Amniotic epithelial cell (primary cell): ENCODE measurements at places on chromosomes 6 and 20.

- DNase-seq: peak; percentile 48
Observed at GRCh38 chr20:12970372-12970821, 38.4 kb upstream of the SPTLC3 start.

DNA sequence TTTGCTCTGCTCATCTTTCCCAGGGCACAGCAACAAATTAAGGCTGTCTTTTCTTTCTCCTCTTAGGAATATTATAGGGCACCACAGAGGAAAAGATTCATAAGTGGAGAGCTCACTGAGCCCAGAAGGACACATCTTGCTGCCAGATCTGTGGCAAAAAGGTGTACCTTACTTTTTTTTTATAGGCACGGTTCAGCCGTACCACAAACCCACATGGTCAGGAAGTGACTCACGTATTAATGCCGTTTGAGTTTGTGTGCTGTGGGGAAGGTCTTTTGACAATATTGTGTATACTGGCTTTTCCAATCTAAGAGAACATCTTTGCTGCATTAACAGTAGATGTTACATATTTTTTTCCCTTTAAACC, 28.4 kb downstream of the PAQR8 start:
- peak; percentile 59 for DNase-seq

- DNase-seq: no peak
Observed at GRCh38 chr20:49608752-49609670, 41.1 kb upstream of the PTGIS start.

- peak; percentile 59 for DNase-seq
Observed at GRCh38 chr6:150667977-150668716, 68.5 kb downstream of the PLEKHG1 start.

- DNase-seq: no peak
Observed at GRCh38 chr6:167762259-167762962, 64.3 kb upstream of the AFDN start.

GRCh38 chr20:58752565-58752964, 60.0 kb downstream of the NPEPL1 start:
- DNase-seq: no peak

- DNase-seq: no peak
Observed at GRCh38 chr6:81768150-81768942, 15.9 kb upstream of the TENT5A start.

DNA sequence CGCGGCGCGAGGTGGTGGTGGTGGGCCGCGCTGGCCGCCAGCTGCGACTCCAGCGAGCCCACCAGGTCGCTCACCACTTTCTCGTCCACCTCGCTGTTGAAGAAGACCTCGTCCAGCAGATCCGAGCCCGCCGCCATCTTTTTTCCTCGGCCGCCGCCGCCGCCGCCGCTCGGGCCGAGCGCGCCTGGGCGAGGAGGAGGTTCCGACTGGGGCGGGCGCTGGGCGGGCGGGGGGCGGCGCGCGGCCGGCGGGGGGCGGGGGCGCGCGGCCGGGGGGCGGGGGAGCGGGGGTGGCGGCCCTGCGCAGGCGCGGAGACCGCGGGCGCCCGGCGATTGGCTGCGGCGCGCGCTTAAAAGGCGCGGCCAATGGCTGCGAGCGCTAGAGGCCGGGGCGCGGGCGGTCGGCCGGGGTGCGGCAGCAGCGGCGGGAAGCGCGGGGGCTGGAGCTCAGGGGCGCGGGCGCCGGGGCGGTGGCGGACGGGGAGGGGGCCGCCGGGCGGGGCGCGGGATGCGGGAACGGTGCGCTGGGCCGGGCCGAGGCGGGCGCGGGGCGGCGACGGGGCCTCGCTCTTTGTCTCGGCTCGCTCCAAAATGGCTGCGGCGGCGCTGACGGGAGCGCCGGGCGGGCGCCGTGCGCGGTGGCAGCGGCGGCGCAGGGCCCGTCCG, at the start of gene TAF4:
Gene TAF4 (minus strand): TSS at position 208 of the 665 bp plus-strand sequence. CDS start 71 bp downstream, at position 137.
- peak; percentile 43 for DNase-seq

DNA sequence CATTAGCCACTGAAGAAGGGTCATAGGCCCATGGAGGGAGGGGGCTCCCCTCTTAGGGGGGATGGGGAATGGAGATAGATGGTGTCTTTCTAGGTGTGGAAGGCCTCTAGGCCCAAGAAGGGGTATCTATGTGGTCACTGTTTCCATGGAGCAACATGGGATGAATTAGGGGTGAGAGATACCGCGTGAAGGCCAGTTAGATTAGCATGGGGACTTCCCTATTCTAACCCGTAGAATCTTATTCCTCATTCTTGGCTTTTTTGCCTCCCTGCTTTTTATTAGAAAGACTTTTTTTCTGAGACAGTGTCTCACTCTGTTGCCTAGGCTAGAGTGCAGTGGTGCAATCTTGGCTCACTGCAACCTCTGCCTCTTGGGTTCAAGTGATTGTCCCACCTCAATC, 3.2 kb downstream of the RAB44 start:
- no peak for DNase-seq

DNA sequence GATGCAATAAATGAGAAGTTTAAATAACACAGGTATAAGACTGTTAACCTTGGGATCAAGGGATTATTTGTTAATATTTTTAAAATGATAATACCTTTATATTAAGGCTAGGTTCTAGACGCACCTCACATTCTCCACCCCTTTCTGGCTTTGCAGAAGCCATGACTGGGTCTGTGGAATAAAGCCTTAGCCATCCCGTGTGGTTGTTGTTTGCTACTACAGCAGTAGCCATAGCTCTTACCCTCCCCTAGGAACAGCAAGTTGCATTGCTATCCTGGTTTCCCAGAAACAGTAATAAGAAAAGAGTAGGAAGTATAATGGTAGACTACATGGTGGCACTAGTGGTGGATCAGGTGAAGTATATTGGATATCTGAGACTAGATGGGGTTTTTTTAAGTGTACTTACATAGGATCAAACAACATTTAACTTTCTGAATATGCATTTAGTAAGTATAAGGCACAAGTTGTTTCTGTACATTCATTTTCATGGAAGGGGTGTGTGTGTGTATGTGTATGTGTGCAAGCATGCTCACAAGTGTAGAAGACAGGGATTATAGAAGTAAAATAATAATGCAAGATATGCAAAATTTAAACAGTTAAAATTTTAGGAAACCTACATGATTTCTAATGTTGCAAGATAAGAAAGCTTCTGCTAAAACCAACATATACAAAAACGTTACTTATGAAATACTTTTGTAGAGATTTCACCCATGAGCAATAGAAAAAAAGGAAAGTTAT, 384.2 kb downstream of the PRKN start:
- DNase-seq: no peak

GRCh38 chr6:139904158-139904533, 529.7 kb upstream of the CITED2 start:
- no peak for DNase-seq

- peak; percentile 96 for DNase-seq
Observed at GRCh38 chr6:21402368-21402767, 191.2 kb upstream of the SOX4 start.

DNA sequence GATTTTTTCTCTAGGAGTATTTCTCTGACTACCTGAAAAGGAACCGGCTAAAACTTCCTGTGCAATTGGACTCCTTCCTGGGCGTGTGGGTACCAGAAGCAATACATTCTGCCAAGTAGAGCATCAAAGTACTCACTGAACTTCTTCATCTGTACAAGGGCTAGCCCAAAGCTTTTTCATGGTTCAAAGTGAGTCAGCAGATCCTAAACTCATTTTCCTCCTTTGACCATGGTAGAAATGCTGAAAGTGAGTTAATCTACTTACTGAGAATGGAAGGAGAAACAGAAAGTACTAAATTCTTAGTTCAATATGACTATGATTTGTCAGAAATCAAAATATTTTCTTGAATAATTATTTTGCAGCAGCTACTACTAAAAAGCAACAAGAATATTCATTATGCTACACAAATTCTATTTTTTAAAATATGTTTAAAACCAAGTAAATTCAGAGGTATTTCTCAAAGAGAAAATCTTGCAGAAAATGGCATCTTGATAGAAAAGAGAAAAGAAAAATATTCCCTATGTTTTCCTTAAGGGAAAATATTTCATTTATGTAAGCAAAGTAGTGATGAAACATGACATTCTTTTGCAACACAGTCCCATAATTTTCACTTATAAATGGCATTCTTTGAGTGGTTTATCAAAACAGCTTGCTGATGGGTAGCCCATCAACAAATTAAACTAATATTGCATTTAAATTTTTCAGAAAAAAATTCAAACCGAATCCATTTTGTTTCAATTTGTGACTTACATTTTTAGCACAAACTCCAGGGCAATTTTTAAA, 3.7 kb upstream of the BEND6 start:
- peak; percentile 39 for DNase-seq

DNA sequence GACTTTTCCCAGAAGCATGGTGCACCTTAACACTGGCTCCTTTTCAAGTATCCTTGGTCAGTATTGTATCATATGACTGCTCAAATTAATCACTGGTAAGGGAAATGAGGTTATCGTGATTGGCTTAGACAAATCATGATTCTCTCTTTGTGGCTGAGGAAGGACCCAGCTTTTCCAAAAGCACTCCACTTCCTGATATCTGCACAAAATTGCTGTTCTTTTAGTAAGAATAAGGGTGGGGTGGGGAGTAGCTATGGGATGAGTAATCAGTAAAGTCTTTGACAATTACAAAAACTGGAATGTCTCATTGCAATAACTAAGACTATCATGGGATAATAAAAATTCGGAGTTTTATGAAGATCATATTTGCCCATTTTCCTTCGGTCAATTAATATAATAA, 9.0 kb upstream of the RIPPLY2 start:
- no peak for DNase-seq

GRCh38 chr6:35833536-35833935, 28.4 kb downstream of the LHFPL5 start:
- DNase-seq: peak; percentile 54

DNA sequence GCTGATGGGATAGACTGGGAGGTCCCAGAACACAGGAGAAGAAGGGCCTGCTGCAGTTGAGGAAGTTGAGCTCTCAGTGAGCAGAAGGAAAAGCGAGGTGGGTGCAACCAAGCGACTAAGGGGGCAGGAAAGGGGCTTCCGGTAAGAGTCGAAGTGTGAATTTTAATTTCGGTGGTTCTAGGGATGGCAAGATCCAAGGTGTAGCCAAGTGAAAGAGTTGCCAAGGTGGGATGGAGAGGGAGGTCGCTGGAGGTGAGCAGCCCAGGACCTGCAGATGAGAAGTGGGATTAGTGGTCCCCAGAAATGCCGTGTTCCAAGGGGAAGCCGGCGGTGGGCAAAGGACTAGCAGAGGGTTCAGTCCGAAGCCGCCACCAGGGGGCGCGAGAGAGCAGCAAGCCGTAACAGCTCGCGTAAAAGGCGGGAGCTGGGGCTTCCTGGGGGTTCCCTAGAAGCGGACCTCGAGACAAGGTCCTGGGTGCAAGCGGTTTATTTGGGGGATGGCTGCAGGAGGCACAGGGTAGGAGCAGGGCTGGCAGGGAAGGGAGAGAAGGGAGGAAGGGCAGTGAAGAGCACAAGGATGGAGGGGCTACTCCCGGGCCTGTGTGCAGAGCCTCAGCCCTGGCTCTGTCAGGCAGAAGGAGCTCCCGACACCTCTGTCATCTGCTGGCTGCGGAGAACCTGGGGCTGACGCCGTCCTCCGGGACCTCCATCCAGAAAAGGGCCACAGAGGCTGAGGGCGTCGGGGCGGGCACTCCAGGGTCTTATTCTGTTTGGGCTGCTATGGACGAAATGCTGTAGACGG, 103.6 kb downstream of the PAX1 start:
- DNase-seq: no peak

- peak; percentile 51 for DNase-seq
Observed at GRCh38 chr6:133254552-133255228, 13.5 kb downstream of the EYA4 start.

GRCh38 chr6:26175428-26176181, 88.4 kb downstream of the HFE start:
- DNase-seq: peak; percentile 74

DNA sequence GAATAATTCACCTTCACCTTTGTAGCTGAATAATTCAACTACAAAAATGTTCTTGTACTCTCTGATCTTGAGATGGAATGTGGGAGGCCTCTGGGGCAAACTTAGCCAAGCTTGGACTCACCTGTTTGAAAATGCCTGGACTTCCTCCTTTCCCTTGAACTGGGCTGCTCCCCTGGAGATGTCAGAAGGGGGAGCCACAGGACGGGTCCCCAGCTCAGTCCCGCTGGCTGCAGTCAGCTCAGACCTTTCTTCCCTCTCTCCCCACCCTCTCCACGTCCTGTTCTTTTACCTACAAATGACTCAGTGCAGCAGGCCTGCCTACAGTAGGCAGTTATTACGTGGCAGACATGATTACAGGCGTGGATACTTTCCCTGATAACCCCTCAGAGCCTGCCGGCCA, 131.5 kb upstream of the RALGAPA2 start:
- DNase-seq: no peak

DNA sequence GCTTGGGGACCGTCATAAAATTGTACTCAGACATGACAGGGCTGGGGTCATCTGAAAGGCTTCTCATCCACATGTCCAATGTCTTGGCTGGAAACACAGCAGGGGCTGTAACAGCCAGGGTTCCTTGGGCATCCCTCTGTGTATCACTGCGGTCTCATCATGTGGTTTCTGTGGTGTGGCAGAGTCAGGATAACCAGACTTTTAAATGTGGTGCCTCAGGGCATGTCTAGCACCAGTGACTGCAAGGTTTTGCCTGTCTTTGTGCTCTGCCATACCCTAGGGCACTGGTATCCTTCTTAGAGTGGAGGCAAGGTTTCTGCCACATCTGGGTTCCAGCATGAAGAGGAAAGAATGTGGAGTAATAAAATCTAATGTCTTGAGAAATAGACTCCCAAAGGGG, 124.2 kb downstream of the PLEKHG1 start:
- DNase-seq: no peak

DNA sequence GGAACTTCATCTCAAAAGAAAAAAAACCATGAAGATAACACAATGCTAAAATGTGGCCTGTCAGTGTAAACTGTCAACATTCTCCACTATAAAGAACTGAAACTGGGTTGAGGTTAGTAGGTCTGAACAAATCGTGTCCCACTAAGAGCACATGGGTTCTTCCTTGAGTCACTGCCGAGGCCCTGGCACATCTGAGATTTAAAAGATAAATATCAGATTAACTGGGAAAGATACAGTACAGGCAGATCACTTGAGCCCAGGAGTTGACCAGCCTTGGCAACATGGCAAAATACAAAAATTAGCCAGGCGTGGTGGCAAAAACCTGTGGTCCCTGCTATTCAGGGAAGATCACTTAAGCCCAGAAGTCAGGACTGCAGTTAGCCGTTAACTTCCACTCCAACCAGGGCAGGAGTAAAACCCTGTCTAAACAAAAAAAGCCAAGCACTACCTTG, 5.6 kb downstream of the EEF1A1 start:
- DNase-seq: no peak

DNA sequence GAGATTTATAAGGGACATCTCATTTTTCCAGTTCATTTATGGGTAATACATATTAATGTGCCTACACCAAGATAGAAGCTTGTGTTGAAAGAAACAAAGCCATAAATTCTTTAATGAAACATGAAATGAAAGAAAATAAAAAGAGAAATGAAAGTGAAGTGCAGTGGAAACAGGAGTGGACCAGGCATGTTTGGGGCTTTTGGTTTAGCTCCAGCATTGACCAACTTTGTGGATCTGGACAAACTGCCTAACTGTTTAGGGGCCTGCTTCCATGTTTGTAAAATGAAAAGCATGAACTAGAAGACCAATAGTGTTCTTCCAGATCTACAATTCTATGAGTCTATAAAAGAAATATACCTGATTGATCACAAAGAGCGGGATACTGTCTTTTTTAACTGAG, 124.9 kb downstream of the GJA10 start:
- no peak for DNase-seq

- DNase-seq: no peak
Observed at GRCh38 chr6:127869772-127870404, 31.0 kb downstream of the THEMIS start.
